ENCODE measurements at places on chromosomes 2 and 18.

- DNase-seq: no peak
These were observed 69.5 kb downstream of the PTRHD1 start for GRCh38 chr2:24723665-24724064.

DNA sequence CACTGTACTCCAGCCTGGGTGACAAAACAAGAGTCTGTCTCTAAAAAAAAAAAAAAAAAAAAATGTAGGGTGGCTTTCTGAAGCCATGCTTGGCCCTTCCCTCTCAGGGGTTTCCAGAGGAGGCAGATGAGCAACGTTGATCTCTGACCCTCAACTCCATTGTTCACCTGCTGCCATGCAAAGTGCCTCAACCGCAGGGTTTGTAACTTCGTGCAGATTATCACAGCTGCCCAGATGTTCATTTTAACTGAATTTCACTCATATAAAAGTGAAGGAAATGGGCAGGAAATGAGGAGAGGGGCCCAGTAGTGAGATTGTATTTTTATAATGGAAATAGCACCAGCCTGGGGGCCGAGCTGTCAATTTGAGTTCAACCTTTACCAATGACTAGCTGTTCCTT lies 14.9 kb upstream of the B3GNT2 start:
- no peak for DNase-seq

GRCh38 chr2:74093426-74093825 lies 54.3 kb downstream of the BOLA3 start:
- no peak for DNase-seq

- no peak for DNase-seq
These were observed 179.6 kb downstream of the MGAT5 start for GRCh38 chr2:134433469-134433868.

- DNase-seq: no peak
These were observed 56.6 kb downstream of the TRPM8 start for GRCh38 chr2:233973786-233974185.

DNA sequence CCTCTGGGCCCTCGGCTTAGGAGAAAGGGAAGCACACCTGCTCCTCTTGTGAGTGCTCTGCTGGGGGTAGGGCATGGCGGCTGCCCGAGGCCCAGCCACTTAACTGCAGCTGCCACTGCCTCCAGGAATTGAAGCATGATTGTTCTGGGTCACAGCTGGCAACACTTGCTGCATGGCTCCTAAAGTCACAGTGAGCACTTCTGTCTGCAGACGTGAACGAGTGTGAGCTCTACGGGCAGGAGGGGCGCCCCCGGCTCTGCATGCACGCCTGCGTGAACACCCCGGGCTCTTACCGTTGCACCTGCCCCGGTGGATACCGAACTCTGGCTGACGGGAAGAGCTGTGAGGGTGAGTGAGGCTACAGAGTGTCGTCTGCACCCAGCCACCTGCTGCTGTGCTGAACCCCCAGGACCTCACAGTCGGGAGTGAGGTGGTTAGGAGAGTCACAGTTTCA lies 44.4 kb downstream of the FBLN7 start:
- DNase-seq: peak; percentile 89

DNA sequence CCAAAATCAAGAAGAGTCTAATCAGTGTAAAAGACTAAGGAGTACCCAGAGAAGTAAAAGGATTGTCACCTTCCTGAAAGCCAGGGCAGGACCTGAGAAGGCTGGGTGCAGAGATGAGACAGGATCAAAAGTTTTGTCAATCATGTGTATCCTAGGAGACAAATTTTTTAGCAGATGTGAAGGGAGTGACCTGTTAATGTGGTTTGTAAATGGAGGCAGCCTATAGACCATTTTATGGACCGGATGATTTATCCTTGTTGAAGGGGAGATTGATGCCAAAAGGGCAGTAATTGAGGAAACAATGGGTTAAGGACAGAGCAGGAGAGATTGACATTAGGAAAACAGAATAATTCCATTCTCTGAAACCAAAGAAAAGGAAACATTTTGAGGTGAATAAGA lies 813 bp downstream of the NDC80 start:
- DNase-seq: no peak
